Bone marrow (tissue), 2 donors: ENCODE measurements at places on chromosomes 7 and 10.
A peak's percentile ranks its signal among the peaks of the same experiment; 100 is the strongest.

GRCh38 chr7:21064698-21065648, 278.3 kb upstream of the SP8 start:
- no peak for DNase-seq

GRCh38 chr7:92755680-92756079, 80.7 kb downstream of the CDK6 start:
- DNase-seq: no peak

- DNase-seq: no peak
These were observed 9.2 kb upstream of the CPA1 start for GRCh38 chr7:130371046-130371445.

DNA sequence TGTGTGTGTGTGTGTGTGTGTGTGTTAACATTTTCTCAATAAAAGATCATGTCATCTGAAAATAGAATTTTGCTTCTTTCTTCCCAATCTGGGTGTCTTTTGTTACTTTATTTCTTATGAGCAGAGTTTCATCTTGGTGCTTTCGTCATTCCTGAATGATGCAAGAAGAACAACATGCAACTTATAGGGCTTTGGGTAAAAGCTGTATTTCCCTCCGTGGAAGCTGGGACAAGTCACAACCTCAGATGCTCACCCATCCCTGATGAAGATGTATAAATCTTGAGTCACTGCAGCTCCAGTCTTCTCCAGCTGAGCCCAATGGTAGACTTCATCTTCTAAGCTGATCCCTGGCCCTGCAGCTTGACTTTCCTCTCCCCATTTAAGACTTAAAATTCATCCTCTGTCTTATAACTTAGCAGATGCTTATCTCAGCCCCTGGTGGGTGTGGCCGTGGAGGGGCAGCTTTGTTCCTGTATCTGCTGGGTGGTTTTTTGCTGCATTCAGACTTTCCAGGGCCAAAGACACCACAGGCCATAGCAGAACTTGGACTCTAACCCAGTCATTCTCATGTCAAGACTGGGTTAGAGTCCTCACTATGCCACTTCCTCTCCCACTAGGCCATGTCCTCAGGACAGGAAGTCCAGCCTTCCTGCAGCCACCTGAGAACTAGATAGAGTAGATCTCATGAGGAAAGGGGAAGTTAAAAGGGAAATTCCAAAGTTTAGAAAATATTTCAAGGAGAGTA, 356.4 kb downstream of the TNS3 start:
- DNase-seq: no peak

DNA sequence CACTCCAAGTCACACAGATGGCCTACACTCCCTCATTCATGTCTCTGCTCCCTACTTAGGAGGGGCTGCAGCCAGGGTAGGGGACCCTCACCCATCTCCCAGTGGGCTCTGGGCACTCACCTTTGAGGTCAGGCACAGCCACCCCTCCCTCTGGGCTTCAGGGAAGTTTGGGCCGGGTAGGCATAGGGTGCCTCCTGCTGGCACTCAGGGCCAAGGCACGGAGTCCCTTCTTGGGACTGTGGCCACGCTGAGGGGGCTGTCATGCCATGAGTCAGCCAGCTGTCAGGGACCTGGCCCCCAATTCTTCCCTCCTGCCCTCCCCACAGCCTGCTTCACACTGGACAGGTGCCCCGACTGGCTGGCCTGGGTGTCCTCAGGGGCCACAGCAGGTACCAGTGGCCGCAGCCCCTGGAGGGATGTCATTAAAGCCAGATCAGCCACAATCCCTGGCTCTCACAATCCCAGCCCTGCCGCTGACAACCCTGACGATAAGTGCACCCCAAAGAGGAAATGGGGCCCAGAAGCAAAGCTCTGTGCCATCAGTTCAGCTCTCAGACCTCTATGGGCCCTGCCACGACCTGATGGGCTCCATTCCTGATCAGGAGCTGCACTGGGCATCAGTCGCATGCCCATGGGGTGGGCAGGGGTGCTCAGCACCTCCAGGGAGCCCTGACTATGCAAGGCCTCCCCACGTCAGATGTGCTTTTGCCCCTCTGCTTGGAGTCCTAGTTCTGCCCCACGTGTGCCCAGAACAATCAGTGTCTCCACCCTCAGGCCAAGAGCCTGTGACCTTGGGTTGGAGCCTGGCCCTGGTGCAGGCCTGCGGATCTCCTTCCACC, 34.1 kb upstream of the RET start:
- no peak for DNase-seq

- DNase-seq: no peak
These were observed 7.3 kb upstream of the ASB4 start for GRCh38 chr7:95478272-95479037.

DNA sequence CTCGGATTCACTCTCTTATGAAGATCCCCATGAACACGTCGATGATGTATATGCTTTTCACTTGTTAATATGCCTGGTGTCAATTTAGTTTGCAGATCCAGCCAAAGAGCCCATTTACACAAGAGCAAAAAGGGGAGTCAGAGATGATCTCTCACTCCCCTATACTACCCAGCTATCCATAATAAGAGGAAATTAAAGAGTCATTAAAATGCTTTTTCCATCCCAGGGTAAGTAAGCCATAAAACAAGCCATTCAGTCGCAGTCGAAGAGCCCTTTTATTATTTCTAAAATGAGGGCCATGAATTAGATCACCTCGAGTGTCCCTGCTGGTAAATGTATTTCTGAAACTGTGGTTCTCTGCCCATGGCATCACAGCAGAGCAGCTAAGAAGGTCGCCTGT, 41.2 kb downstream of the CHCHD3 start:
- no peak for DNase-seq

DNA sequence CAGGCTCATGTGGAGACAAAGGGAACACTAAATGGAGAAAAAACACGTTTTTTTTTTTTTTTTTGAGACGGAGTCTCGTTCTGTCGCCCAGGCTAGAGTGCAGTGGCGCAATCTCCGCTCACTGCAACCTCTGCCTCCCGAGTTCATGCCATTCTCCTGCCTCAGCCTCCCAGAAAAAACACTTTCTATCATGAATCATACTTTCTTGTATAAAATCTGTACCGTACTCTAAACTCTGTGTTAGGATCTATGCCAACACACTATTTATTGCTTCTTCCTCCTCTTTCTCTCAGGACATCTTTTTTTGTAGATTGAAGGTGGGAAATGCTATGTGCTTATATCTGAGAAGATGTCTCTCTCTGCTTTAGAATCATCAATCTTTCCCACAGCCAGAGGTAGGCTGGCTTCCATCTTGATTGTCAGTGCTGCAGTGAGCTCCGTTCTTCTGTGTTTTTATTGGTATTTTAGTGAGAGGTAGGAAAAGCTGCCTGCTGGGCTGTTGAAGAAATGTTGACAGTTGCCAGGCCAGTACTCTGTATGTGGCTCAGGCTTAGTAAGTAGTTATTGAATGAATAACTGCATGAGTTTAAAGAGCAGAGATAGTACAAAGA, 101.1 kb downstream of the GPR85 start:
- DNase-seq: no peak

- DNase-seq: no peak
These were observed 62.1 kb downstream of the CRPPA start for GRCh38 chr7:16359216-16359615.

DNA sequence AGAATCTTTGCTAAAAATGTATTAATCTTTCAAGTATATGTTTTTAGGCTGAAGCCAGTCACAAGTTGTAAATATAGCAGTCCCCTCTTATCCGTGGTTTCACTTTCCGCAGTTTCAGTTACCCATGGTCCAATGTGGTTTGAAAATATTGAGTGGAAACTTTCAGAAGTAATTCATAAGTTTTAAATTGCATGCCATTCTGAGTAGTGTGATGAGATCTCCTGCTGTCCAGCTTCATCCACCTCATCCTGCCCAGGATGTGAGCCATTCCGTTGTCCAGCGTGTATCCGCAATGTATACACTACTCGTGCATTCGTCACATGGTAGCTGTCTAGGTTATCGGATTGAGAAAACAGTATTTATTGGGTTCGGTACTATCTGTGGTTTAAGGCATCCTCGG, 12.2 kb downstream of the PDCD4 start:
- DNase-seq: no peak

GRCh38 chr7:91264924-91265681, 870 bp downstream of the FZD1 start:
- DNase-seq: peak; percentile 24

- DNase-seq: no peak
These were observed 39.4 kb downstream of the BTRC start for GRCh38 chr10:101393378-101393777.

- DNase-seq: no peak
These were observed 759.3 kb downstream of the LRMDA start for GRCh38 chr10:76190634-76191270.

GRCh38 chr10:78170026-78170475, 136.4 kb downstream of the RPS24 start:
- no peak for DNase-seq

- no peak for DNase-seq
These were observed 95.9 kb downstream of the RGS10 start for GRCh38 chr10:119446441-119447277.

DNA sequence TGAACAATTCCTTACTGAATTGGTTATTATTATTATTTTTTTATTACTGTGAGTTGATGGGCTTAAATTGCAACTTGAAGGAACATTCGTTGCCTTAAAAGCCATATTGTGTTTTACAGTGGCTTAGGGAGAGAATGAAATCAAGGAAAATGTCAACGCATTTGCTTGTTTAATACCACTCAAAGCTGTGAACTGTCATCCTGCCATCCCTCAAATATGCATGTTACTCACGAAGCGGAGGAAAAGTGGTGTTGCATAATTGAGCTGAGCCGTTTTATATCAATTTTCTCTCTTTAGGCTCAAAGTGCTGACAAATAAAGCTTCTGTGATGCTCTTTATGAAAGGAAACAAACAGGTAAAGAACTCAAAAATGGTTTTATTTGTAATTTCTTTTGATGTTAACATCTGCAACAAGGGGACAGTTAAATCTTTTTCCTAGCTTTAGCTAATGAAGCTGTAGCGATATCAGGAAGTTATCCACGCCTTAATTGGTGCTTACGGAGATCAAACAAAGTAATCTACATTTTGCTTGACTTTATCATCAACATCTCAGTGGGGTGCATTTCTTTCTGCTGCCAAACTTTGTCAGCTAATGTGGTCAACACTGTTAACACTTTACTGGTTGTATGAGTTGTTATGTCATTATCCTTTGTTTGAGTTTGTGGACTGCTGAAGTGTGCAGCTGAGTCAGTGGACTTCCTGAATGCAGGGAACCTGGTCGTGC, 33.1 kb downstream of the GLRX3 start:
- DNase-seq: no peak

DNA sequence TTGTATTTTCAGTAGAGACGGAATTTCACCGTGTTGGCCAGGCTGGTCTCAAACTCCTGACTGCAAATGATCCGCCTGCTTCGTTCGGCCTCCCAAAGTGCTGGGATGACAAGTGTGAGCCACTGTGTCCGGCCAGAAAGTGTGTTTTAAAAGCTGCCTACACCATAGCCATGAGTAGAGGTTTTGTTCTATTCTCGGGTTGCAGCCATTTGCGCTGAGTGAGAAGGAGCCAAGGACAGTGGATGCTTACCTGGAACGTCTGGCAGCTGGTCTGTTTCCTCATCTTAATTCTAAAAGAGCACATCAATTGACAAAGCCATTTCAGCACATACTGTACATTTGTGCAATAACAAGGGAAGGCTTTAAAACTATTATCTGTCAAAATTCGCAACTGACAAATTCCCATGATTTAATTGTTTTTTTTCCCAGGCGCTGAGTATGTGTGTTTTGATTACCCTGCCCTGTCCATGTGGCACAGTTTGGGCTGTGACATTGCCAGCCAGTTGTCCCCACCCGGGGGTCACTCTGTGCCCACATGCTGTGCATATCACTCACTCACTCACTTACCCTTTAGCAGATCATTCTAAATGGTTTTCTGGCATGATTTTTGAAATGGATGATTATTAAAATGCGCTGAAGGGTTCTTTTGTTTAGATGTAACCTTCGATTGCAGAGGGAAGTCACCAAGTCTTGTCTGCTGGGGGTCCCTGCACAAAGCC, 251.6 kb downstream of the CCDC3 start:
- DNase-seq: no peak

- no peak for DNase-seq
These were observed 64.4 kb downstream of the SUGCT start for GRCh38 chr7:40199076-40199802.

DNA sequence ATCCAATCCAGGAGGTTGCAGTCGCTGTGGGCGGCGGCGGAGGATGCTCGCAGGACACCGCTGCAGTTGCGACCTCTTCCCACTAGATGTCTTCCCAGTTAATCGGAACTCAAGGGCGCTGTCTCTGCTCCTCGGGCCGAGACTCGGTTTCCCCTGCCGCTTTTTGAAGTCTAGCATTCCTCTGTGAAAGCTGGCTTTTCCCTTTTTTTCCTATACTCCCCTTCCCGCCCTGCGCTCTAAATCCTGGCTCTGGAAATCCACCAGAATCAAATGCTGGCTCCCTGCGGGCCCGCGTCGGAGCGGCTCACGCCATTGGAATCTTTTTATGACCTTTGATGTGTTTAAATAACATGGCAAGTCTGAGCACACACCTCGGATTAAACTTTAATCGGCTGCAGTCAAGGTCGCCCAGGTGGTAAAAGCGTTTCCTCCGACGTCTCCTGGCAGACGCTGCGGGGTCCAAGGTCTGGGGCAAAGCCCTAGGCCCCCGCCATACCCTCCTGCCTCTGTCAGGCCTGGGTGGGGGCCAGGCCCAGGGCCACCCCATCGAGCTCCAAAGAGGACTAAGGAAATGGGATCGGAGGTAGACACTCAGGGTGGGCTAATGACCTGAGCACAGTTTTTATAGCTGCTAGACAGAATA, 10.7 kb upstream of the HOXA13 start:
- DNase-seq: no peak

GRCh38 chr7:142709921-142710320, 39.4 kb upstream of the PRSS1 start:
- DNase-seq: no peak

GRCh38 chr10:100913470-100913865, 705 bp downstream of the SLF2 start:
- no peak for DNase-seq

- DNase-seq: no peak
These were observed 3.2 kb upstream of the ZNF248 start for GRCh38 chr10:37860494-37861190.

- no peak for DNase-seq
These were observed 43.5 kb downstream of the MCU start for GRCh38 chr10:72735288-72735936.

- DNase-seq: no peak
These were observed 424 bp downstream of the EGFR start for GRCh38 chr7:55019191-55019690.

DNA sequence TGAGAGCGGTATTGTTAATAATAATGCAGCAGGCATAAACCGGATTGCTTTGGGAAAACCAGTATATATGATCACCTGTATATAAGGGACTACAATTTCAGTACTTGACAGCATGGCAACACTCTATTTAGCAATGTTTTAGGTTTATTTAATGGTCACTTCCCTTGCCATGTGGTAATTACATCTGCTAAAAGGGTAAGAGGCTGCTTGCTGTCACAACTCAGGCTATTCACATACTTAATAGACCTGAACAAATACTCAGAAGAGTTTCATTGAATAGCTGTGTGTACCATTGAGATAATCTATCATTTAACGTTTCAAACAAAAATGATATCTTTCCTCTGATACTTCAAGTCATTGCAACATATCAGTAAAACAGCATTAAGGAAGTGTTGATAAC, 90.1 kb downstream of the PCDH15 start:
- no peak for DNase-seq
